Activated B cell treated with CpG ODN at 0.5 μM for 24 hours (primary cell): ENCODE measurements at places on chromosomes 4 and X. TPM values are rescaled to one million over a fixed set of nuclear protein-coding genes. Genes with fewer than 3 reads are reported as not detected.
A peak's percentile ranks its signal among the peaks of the same experiment; 100 is the strongest.

DNA sequence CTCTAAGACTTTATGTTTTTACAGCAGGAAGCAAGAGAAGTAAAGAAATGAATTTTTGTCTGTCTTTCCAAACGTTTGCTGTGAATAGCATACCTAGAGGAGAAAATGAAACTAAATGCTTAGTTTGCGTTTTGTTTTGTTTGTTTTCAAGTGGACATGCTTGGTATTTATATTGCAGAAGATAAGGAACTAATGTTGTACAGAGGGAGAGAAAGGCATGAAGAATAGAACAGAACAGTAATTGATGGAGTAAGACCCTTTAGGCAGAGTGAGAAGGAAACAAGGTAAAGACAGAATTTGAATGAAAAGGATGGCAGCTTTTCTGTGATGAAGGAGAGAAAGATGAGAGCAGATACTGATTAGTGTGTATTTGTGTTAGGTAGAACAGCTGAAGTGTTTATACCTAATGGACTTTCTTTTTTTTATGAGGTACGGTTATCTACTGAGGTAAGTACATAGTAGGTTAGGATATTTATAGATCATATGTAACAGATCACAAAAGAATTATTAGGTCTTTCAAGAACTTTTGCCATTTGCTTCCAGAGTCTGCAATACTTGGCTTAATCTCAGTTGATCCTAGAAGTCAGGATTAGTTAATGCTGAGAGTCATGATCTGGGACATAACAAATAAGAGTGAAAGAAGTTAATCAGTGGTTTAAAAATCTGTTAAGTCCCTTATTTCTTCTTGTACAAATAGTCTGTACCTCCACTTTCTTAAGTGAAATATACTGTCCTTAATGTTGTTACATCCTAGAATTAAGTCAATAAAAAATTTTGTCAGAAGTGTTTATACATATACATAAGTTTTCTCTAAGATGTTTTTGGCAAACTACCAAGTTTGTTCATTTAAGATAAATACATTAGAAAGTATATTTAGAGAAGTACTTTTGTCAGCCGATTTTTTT lies 36.8 kb downstream of the FABP2 start:
- peak overlapping the region; percentile 4 for H3K27ac ChIP-seq
- DNase-seq = no peak
- H3K4me3 ChIP-seq = no peak overlapping the region
- peaks cover 23% of the 10 kb centered on the region for H3K4me1 ChIP-seq
- H3K36me3 ChIP-seq = peaks cover 13% of the 10 kb centered on the region

DNA sequence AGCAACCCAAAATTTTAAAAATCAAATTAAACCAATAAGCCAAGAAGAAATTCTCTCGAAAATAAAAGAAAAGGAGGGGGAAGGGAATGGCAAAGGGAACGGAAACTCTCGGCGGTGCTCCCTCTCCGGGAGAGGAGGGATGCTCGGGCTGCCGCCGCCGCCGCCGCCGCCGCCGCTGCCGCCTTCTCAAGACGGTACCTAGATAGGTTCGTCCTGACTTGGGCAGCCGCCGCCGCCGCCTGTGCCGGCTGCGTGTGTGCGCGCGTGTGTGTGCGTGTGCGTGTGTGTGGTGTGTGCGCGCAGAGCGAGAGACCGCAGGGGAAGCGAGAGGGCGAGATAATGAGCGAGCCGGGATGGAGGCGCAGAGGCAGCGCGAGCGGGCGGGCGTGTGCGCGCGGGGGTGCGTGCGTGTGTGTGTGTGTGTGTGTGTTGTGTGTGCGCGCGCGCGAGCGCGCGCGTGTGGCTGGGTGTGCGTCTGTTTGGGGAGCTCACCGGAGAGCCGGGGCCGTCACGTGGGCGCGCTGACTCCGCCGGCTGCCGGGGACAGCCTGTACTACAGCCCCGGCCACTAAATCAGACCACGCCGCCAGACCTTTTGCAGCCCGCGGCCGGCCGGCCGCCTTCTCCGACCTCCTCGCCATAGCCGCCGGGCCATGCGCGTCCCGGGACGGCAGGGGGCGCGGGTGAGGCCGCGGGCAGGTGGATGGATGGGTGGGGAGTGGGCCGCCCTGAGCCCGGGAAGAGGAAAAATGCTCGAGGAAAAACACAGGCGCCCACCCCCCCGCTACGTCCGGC lies 111.6 kb downstream of the DHX15 start:
- peak overlapping the region; percentile 62 for H3K27ac ChIP-seq
- H3K36me3 ChIP-seq = no peaks in the 10 kb centered on the region
- H3K4me3 ChIP-seq = peak overlapping the region; percentile 93

DNA sequence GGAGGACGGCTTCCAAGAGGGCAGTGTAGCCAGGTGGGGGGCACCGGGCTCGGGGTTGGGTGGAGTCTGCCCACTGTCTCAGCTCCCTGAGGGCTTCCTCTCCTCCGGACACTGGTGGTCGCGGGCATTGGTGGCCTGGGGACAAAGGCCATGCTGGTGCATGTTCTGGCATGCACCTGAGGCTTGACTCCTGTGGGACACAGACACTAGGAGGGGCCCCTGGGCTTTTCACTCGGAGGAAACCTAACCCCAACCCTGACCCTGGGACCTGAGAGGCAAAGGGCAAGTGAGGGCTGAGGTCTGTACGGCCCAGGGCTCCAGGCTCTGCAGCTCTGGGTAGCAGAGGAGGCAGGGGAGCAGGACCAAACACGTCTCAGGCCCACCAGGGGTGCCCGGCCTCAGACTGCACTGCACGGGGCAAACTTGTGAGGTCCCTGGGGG lies 22.3 kb upstream of the FGFR3 start:
- H3K4me1 ChIP-seq = peaks cover 12% of the 10 kb centered on the region
- peaks cover 2% of the 10 kb centered on the region for H3K27me3 ChIP-seq
- no peaks in the 10 kb centered on the region for H3K36me3 ChIP-seq
- H3K27ac ChIP-seq = no peak overlapping the region
- DNase-seq = no peak
- H3K4me3 ChIP-seq = no peak overlapping the region

GRCh38 chrX:65596270-65597034 lies 61.9 kb upstream of the LAS1L start:
- H3K27ac ChIP-seq = peak overlapping the region; percentile 94
- H3K4me1 ChIP-seq = peaks cover 54% of the 10 kb centered on the region
- no peaks in the 10 kb centered on the region for H3K27me3 ChIP-seq
- peak overlapping the region; percentile 52 for H3K4me3 ChIP-seq
- no peak for DNase-seq

The ZNF141 gene
- 36.9 and 47.8 TPM in 2 replicates for total RNA-seq

The RAB39B gene
- 7.9 and 8.1 TPM in 2 replicates for total RNA-seq
